Frontal cortex (tissue), 4 donors: ENCODE measurements at places on chromosomes 5 and 9.

DNA sequence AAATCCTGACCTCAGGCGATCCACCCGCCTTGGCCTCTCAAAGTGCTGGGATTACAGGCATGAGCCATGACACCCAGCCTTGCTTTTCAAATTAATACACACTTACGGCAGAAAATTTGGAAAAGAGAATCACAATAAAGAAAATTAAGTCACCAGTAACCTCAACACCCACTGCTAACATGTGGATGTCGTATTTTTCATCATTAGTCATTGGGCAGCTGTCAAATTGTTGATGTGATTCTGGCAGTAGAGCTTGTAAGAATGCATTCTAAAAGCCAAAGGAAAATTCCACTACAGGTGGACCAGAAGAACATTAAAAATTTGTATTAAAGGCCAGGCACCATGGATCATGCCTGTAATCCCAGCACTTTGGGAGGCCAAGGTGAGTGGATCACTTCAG is 237.3 kb upstream of the TUT7 start:
- DNase-seq: no peak

- no peak for DNase-seq
These were observed 157.1 kb downstream of the ARRDC3 start for GRCh38 chr5:91225848-91226686.

DNA sequence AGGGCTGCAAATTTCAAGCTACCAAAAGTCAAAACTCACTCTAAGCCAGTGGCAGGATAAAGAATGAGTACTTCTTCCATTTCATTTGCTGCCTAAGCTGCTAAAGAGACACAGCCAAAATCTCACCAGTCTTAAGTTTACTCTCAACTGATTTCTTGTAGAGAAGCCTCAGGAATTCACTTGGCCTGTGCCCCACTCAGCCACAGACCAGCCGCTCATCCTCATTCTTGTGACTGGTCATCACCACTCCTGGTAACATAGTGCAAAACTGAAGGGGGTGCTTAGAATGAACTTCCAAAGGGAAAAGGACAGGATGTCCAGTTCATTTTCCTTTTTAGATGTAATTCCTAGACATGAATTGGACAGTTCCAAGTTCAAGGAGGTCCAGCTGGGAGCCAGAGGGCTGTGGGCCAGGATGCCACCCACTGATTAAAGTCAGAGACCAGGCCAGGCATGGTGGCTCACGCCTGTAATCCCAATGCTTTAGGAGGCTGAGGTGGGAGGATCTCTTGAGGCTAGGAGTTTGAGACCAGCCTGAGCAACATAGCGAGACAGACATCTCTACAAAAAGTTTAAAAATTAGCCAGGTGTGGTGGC is 72.7 kb upstream of the RANBP3L start:
- DNase-seq: no peak

- DNase-seq: no peak
These were observed 121.1 kb downstream of the C5orf15 start for GRCh38 chr5:133847301-133847700.

DNA sequence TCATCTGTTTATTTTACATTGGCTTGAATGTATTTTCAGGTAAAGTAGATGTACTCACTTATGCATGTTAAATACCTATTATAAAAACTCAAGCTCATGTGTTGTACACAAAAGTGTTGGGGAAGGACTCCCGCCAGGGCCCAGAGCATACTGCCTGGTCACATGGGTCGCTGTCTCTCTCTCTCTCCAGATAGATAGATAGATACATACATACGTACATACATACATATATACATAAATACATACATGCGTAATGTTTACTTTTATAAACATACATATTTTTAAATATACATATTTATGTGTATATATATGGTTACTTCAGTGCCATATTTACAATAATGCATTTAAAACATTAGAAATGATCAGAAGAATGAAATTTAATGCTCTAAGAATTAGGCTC is 24.7 kb downstream of the ASPN start:
- no peak for DNase-seq

DNA sequence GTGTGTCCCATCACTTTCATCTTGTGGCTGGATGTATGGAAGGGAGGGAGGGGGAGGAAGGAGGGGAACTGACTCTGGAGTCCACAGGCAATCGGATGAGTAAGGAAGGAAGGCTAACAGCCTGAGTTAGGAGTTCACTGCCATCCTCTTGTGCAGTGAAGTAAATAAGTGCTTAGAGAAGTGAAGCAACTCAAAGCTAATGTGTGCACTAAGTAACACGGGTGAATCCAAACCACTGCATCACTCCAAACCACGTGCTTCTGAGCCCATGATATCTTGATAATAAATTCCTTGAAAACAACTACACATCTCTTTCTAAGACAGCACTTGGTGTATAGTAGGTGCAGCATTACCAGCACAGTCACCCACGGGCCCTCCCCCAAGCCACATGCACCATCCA is 69.6 kb upstream of the OLFM1 start:
- DNase-seq: no peak

- DNase-seq: no peak
These were observed 33.7 kb downstream of the MINAR2 start for GRCh38 chr5:129781594-129781993.

- no peak for DNase-seq
These were observed 31.6 kb downstream of the NEURL1B start for GRCh38 chr5:172672681-172673080.

- peak; percentile 38 for DNase-seq
These were observed 94.1 kb downstream of the KCNIP1 start for GRCh38 chr5:170597872-170598271.

DNA sequence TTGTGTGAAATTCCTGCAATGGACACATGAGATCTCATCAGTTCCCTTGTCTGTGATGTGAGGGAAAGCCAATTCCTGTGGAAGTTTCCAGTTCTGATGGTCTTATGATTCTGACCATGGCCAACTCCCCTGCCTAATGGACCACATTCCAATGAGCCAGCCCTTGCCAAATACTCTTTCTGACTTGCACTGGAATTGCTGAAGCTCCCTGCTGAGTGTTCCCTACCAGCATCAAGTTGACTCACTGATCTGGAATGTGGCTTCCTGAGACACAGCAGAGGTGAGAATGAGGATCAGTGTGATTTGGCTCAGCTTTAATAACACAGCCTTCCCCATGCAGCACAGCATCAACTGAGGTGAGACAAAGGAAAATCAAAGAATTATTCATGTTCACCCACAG is 427.8 kb downstream of the KDM4C start:
- DNase-seq: no peak

DNA sequence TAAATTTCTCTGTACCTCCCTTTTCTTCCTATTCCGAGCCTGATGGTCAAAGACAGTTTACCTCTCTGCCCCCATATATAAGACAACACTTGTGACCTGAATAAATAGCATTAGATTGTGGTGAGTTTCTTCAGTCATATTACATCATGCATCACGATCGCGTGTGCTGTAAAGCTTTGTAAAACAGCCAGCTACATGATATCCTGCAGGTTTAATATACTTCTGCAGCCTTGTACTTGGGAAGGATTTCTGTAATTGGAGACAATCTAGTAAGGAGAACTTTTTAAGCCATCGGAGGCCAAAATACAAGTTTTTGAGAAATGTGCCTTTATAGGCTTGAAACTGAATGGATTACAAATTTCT is 711.8 kb upstream of the WWC1 start:
- DNase-seq: no peak

GRCh38 chr5:102483736-102484135 is 15.1 kb downstream of the SLCO6A1 start:
- no peak for DNase-seq

- DNase-seq: no peak
These were observed 122.3 kb upstream of the ABCA1 start for GRCh38 chr9:105050296-105050695.

- DNase-seq: no peak
These were observed 10.3 kb downstream of the CNTFR start for GRCh38 chr9:34579104-34579807.

GRCh38 chr9:94606646-94607422 is 13.2 kb upstream of the FBP2 start:
- no peak for DNase-seq

- no peak for DNase-seq
These were observed 15.2 kb upstream of the TERT start for GRCh38 chr5:1310118-1310517.

DNA sequence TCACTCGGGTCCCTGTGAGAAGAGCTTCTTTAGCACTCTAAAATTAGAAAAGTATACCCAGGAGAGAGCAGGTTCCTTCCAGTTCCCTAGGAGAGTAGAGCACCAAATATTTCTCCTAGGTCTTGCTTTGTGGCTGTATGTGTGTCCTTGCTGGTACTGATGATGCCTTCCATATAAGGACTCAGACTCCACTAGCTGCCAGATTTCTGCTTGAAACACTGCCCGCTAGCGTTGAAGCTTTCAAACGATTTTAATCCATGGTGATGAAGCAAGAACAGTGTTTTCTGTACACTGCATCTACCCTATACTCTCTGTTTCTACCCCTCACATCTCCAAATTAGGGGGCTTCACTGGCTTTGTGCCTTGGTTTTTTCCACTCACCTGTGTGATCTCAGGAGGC is 2.4 kb upstream of the SMC2 start:
- DNase-seq: no peak

- DNase-seq: no peak
These were observed 3.6 kb upstream of the PAX5 start for GRCh38 chr9:37037503-37038301.

- DNase-seq: no peak
These were observed 10.2 kb downstream of the SLC6A18 start for GRCh38 chr5:1235379-1235778.

GRCh38 chr9:16103620-16104397 is 551.0 kb downstream of the CCDC171 start:
- DNase-seq: no peak

DNA sequence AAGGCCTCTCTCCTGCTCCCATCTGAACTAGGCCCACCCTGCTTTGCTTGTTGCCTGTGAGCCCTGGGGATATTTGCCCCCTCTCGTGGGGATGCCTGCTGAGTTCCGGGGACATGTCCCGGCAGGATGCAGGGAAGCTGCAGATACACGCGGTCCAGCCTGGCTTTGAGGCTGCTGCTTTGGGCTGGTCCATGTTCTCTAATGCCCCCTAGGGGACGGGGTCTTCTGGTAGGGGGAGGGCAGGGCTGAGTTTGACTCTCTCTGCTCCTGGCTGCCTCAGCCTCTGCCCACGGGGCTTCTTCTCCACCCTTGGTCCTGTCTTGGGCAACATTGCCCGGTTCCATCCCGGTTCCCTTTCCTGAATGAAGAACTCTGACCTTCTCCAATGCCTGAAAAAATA is 84.9 kb upstream of the ASS1 start:
- no peak for DNase-seq

- DNase-seq: no peak
These were observed 209.1 kb downstream of the TMEM232 start for GRCh38 chr5:110517396-110517795.

DNA sequence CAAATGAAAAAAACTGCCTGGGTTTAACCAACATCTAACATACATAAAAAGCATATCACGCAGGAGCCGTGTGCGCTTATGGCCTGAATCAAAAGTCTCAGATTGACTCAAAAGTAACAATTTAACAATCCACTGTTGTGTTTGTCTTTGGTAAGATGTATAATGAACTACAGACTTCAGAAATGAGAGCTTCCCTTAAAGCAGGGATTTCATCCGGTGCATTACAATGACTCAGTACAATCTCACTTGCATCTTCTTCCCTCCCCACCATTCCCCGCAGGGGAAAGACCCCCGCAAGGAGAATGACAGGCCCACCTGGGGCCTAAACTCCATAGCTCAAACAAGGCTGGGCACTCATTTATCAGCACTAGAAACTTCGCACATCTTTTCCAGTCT is 1.4 kb downstream of the ZFR start:
- peak; percentile 16 for DNase-seq

DNA sequence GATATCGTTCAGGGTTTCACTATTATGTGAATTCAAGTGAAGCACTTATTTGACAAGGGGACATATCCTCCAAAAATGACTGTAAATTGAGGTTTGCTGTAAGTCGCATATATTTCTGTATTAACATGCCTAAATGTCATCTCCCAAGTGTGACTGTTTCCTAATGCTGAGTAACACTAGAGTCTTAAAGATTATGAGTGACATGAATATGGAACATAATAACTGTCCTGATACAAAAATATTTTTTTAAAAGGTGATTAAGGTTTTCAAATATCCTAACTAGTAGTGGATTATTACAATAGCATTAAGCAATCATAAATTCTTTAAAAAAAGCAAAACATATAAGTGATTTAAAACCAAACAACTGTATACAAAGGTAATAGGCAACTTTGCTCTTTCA is 3.6 kb downstream of the NFIB start:
- no peak for DNase-seq

GRCh38 chr5:57094753-57095683 is 78.8 kb upstream of the GPBP1 start:
- DNase-seq: no peak

DNA sequence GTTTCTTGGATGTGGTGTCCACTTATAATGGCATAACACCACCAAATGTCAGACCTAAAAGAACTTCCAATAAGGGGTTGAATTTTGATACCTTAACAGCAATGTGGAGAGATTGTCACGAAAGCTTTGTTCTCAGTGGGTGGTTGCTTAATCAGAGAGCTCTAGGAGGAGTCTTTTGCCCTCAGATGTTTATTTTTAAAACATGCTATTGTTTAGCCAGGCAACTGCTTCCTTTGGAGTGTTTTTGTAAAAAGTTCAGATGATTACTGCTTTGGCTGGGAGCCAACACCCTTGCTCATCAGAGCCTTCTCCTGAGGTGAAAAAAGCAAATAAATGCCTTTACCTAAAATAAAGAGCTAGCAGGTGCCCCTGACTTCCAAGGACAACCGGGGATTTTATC is 65.0 kb downstream of the SLC1A1 start:
- no peak for DNase-seq

GRCh38 chr9:136605988-136606660 is 56.6 kb upstream of the EGFL7 start:
- DNase-seq: peak; percentile 77

GRCh38 chr9:26243726-26244125 is 565.5 kb upstream of the TUSC1 start:
- no peak for DNase-seq

DNA sequence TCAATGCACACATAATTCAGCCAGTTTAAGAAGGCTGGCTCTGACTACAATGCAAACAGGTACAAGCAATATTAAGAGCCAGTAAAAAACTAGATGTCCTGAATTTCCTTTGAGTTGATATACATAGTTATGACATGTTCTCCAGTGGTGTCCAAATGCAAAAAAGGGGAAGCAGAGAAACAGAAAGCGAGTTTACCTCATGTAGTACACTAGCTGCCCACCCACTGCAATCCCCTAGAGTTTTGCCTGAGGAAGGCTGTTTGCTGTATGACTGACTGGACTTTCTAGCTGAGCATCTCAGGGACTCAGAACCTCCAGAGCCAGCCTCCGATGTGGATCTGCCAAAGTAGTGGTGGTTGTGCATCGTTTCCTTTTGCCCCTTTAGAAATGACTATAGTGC is 44.8 kb upstream of the SLC1A3 start:
- DNase-seq: no peak
